Hematopoietic multipotent progenitor cell treated with erythropoietin and hydrocortisone succinate and interleukin-3 and kit ligand, for 4 days (in vitro differentiated cells): ENCODE measurements at places on chromosomes 3 and 15.

DNA sequence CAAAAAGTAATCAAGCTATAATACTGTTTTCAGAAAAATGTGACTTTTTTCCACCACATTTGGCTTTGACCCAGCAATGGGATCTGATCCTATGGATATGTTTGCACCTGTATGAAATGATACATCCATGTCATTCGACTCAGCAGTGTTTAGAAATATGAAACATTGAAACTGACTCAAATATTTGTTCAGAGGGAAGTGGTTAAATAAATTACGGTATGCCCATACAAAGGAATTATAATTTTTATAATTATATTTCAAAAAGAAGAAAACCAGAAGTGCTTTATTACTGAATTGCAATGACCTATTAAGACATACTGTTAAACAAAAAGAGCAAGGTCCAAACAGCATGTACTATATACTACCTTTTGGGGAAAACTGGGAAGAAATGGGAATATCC is 546.5 kb downstream of the MAGI1 start:
- DNase-seq: no peak

GRCh38 chr3:175620532-175620931 is 761.4 kb downstream of the NAALADL2 start:
- DNase-seq: no peak

- DNase-seq: no peak
Measured at GRCh38 chr3:128319107-128319506, 147.6 kb downstream of the DNAJB8 start.

- no peak for DNase-seq
Measured at GRCh38 chr3:63450023-63450422, 171.9 kb downstream of the SYNPR start.

DNA sequence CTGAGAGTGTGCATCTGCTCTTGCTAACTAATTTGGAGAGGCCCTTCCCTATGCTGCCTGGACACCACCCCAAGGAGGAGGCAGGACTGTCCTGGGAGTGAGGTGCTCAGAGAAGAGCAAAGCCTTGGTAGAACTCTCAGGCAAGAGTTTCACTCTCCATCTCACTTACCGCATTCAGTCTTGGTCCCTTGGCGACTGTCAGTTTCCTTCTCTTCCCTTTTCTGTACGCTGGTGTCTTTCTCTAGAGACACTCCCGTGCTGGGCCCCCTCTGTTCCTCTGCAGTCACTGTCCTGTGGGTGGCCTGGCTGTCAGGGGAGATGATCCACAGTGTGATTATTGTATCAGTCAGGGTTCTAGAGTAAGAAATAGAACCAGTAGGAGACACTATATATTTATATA is 44.0 kb downstream of the IDH2 start:
- peak; percentile 41 for DNase-seq

GRCh38 chr15:101239724-101240136 is 12.1 kb downstream of the CHSY1 start:
- peak; percentile 76 for DNase-seq

GRCh38 chr3:98812851-98813374 is 49.8 kb downstream of the ST3GAL6 start:
- peak; percentile 74 for DNase-seq

GRCh38 chr15:89361451-89362202 is 27.0 kb upstream of the POLG start:
- DNase-seq: peak; percentile 83

GRCh38 chr15:74613089-74613952 is 2.3 kb upstream of the CLK3 start:
- no peak for DNase-seq

GRCh38 chr3:34956511-34956910 is 682.8 kb upstream of the ARPP21 start:
- DNase-seq: peak; percentile 11
